ENCODE measurements at places on chromosomes 16 and 17.

- DNase-seq: no peak
These were observed 242.7 kb downstream of the KATNIP start for GRCh38 chr16:27792486-27793248.

GRCh38 chr16:720447-720989 lies 428 bp upstream of the ANTKMT start:
- DNase-seq: peak; percentile 58

DNA sequence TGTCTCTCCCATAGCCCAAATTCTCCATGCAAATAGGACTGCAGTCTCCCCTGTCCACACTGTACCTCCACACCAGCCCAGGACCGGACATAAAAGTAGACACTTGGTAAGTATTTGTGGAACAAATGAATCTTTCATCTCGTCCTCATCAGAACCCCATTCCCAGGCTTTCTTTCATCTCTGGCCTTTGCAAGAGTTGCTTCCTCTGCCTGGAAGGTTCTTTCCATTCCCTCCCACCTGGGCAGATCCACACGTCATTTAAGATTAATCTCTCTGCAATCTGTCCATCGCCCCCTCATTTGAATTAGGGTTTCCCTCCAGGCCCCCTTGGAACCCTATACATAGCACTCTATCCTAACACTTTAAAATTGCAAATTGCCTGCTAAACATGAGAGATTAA lies 3.9 kb upstream of the NXPH3 start:
- DNase-seq: no peak

DNA sequence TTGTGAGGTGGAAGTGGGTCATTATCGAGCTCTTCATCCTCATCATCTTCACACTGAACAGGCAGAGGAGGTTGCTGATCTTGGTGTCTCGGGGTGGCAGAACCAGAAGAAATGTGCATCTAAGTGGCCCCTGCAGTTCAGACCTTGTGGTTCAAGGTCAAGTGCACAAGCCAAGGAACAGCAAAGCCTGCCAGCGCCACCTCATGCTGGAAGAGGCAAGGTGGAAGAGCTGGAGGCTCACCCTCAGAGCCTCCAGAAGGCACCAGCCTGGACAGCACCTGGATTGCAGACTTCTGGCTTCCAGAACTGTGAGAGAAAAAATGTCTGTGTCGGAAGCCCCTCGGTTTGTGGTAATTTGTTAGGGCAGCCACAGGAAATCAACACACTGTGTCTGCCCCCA lies 32.7 kb downstream of the IFT140 start:
- no peak for DNase-seq

GRCh38 chr17:57330587-57330986 lies 74.3 kb downstream of the MSI2 start:
- DNase-seq: no peak

- no peak for DNase-seq
These were observed 217.2 kb downstream of the CA10 start for GRCh38 chr17:51941272-51941671.

- peak; percentile 62 for DNase-seq
These were observed at the start of gene PIGQ for GRCh38 chr16:569445-570254. PIGQ (plus strand) TSS chr16:569968; CDS start chr16:574075, 4,107 bp downstream.

- DNase-seq: no peak
These were observed 6.1 kb downstream of the DRC3 start for GRCh38 chr17:17978481-17979424.

DNA sequence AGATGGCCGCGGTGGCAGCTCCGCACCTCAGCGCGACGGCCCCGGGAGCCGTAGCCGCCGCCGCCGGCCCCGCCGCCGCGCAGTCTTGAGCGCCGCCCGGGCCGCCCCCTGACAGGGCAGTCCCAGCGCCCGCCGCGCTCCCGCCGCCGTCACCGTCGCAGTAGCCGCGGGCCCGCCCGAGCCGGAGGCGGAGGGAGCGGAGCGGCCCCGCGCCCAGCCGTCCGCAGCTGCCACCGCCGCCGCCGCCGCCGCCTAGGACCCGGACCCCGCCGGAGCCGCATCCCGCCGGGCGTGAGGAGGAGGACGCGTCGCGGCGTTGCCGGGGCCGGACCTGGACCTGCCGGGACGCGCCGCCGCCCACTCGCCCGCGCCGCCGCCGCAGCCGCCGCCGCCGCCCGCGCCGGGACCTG lies 218 bp downstream of the TNRC6C start:
- DNase-seq: no peak

DNA sequence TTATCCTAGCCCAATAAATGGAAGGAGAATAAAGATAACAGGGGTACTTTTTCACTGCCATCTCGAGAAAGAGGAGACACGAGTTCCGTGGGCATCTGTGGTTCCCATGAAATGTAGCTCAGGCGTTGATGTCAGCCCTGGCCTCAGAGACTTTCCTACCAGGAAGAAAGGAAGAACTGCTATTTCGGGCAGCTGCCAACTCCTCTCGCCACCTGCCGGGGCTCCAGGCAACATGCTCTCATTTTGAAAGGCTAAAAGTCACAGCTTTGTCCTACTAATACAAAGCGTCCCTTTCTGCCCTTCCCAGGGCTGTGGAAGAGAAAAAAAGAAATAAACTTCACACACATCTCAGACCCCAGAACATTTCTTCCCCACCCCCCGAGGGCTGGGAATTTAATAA lies 65.8 kb downstream of the DHRS7C start:
- DNase-seq: no peak

GRCh38 chr17:45368651-45369050 lies 51.8 kb upstream of the MAP3K14 start:
- no peak for DNase-seq

DNA sequence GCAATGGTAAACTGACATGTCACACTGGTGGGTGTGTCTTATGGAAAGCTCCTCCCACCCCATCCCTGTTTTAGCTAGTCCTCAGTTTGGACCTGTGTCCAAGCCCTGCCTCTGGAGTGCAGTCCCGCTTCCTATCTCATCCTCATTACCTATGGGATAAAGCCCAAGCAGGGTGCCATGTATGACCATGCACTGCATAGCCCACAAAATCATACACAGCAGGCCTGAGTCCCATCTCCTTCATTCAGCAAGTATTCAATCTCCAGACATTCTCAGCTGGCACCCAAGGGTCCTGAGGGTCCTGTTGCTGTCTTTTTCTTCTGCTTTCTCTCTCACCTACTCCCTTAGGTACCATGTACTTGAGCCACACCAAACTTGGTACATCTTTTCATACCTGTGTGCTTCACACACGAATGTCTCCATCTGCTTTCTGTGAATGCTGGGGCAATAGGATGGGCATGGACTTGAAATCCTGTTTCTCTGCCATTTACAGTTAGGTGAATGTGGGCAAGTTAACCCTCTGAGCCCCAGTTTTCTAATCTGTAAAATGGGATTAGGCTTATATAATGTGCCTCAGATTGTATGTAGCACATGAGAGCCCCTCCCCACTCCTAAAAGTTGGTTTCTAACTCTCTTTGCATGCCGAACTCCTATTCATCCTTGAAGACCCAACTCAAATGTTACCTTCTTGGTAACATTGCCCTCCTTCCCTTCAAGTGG lies 28.5 kb downstream of the TNS4 start:
- DNase-seq: no peak

- DNase-seq: no peak
These were observed 2.4 kb downstream of the AOC2 start for GRCh38 chr17:42846594-42847280.

- no peak for DNase-seq
These were observed 621.1 kb downstream of the CDH8 start for GRCh38 chr16:61415126-61415525.

DNA sequence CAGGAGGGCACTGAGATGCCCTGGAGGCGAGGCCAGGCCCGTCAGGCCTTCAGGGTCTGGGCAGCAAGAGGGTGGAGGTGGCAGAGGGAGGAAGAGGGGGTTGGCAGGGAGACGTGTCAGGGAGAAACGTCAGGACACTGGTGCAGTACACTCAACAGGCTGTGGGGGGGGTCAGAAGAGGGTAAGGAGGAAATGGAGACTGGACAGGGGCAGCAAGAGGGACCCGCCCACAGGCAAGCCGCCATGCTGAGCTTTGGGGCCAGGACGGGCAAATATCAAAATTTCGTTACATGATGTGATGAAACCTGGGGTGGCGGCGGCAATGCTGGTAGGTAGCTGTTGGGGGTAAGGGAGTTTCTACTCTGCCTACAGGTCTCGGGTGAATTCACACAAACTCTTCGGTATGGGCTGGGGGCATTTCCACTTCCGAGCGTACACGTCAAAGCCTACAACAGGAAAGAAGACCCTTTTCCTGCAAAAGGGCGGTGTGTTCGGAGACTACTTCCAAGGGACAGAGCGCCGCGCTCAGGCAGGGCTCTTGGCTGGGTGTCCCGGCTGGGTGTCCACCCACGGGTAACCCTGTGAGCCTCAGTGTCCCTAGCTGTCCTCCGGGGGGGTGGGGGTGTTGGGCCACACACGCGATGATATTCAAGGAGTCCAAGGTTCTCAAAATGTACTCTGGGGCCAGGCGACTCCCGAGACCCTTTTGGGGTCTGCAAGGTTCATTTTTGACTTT lies 43.3 kb upstream of the ATP2A3 start:
- no peak for DNase-seq

GRCh38 chr17:80452173-80452915 lies 24.1 kb downstream of the NPTX1 start:
- DNase-seq: no peak

- no peak for DNase-seq
These were observed 32.5 kb downstream of the ASIC2 start for GRCh38 chr17:33260638-33261037.

GRCh38 chr17:81160306-81160705 lies 5.0 kb upstream of the PVALEF start:
- peak; percentile 35 for DNase-seq

DNA sequence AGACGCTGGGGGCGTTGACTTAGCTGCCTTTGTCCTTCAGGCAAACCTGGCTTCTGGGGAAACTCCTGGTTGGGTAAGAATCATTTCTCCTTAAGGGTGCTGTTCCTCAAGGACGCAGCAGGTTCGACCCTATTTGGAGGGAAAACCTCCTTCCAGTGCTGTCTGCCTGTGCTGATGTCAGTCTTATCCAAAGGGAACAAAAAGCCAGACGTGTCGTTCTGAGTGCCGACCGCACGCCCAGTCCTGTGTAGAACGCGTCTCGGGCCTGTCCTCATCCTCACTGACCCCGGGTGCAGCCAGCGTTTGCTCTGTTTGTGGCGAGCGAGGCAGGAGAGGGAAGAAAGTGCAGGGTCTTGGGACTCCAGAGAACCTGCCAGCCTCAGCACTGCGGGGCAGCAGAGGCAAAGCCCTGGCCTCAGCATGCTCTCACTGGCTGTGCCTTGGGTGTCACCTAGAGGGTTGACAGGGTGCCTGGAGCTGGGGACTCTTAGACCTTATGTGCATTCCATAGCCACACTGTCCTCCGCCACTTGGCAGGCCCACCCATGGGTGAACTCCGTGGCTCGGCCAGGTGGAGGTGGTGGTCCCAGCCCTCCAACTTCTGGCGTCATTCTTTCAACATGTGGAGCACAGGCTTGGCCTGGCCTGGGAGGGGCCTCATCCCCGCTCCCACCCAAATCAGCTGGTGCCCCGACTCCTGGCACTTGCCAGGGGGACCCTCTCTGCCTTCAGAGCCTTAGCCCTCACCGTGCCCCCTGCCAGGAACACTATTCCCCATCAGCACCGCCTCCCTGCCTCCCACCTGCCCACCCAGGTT lies 6.0 kb downstream of the SNN start:
- no peak for DNase-seq

DNA sequence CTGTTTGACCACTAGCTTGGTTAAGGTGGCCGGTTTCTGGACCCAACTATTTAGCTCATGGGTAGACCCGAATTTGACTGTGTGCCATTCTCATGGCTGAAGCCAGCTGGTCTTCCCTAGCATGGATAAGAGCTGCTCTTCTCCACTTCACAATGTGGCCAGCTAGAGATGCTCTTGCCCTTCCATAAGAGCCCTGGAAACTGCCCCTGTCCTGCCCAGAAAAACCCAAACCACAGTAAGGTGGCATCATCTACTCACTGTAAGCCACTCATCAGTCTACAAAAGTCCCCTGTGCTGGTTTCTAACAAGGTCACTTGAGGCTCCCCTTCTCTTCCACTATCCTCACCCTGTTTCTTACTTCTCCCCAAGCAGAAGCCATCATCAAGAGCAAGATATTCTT lies 165.1 kb downstream of the HS3ST2 start:
- DNase-seq: no peak

DNA sequence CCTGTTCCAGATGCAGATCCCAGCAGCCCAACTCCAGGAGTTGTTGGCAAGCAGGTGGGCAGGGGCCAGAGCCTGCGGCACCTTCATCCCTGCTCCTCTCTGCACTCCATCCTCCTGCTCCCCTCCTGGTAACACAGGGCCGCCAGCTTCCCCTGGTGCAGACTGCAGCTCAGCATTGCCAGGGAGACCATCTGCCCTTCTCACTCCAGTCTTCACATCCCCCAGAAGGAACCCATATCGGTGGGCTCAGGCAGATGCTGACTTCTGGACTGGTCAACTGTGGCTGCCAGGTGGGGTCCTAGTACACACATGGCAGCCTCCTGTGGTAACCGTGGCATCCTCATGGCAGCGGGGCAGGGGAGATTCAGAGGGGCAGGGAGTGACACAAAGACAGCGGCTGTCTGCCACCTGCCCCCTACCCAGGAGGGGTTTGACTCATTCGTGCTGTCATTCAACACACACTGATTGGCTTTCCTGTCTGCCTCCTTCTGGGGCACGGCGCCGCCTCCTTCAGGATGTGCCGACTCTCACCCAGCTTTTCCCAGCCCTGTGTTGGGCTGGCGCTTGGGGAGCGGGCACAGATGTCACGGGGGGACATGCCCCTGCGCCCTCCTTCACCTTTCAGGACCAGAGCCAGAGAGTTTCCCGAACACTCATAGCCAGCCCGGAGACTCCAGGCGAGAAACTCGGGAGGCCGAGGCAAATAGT lies 120.9 kb downstream of the CMIP start:
- no peak for DNase-seq

DNA sequence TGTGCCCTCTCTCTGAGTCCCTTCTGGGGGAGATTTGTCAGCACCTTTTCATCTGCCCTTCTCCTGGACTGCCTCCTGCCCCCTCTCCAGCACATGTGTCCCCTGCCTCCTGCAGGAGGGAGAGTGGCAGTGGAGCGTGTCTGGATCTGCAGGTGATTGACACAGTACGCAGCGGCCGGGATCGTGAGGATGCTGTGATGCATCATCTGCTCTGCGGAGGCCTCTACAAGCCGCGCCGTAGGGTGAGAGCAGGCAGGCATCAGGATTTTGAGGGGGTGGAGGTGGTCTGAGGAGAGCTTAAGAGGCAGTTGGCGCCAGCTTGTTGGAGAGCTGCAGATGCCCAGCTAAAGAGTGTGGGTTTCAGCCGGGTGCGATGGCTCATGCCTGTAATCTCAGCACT lies 10.9 kb downstream of the SLC9A5 start:
- DNase-seq: no peak

GRCh38 chr16:13391337-13391736 lies 489.9 kb downstream of the SHISA9 start:
- DNase-seq: no peak
